Stimulated activated CD8-positive, alpha-beta memory T cell treated with anti-CD3 and anti-CD28 coated beads, Interleukin-7, amount 100 ng/mL, for 48 hours (primary cell): ENCODE measurements at places on chromosomes 7 and 10.

DNA sequence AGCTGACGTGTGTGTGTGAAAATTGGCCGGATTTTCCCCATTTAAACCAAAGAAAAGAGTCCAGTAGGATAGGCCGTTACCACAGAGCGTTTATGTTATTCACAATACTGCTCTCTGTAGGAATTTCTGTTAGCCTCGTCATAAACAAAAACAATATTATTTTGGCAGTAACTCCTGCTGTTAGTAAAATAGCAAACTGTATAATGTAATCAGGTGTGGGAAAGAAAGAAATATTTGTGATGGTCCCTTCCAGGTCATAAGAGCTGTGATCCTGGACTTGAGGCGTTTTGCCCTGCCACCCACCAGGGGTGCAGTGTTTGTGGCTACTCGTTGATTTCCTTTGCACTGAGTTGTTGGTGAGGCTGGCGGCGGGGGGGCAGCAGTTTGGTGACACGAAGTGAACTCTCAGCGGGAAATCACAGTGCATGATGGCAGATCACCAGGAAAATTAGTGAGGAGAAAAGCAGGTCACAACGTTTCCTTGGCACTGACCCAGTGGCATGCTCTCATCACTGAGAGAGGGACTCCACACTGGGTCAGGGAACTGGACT is 2.8 kb downstream of the EEPD1 start:
- DNase-seq, result no peak

- DNase-seq, result no peak
These were observed 110.1 kb upstream of the KLF6 start for GRCh38 chr10:3895045-3895631.

DNA sequence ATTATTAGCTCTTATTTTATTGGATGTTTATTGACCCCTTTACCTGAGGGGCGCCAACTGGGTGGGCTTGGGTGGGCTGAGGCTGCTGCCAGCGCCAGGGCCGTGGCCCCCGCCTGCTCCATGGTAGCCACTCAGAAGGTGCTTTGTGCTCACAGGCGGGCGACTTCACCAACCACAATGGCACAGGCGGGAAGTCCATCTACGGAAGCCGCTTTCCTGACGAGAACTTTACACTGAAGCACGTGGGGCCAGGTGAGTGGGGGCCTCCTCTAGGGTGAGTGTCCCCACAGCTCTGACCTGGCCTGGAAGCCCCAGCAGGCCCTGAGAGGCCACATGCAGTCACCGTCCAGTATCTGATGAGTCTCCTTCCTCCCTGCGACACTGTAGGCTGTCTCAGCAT is 4.1 kb downstream of the PPIF start:
- no peak for DNase-seq

DNA sequence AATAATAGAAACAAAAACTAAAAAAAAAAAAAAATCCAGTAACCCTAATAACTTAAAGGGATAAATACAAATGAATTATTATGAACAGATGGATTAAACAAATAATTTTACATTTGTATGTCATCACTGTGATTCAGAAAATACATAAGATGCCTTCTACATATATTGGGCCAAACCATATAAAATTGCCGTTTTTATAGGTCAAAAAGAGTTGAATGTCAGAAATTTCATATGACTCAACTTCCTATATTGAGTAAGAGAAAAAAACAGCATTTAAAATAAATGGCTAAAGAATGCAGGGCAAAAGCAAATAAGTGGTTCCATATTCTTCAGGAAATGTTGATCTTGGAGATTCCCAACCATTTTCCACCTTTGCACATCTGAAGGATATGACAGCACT is 9.4 kb downstream of the SLC35B4 start:
- DNase-seq, result no peak

GRCh38 chr10:120385992-120386391 is 71.0 kb upstream of the PLPP4 start:
- DNase-seq, result no peak

DNA sequence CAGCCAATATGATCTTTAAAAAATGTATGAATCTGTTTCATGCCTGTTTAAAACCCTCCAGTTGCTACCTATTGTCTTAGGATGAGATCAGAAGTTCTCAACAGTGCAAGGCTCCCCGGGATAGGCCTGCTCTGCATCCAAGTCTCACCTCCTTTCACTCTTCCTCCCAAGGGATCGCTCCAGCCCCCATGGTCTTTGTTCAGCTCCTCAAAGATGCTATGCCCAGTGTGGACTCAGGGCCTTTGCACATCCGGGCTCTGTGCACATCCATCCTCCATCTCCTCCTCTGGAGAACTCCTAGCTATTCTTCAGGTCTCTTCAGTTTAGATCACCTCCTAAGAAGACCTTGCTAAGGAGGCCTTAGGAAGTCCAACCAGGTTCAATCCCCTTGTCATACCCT is 82.7 kb upstream of the LEP start:
- DNase-seq, result no peak

DNA sequence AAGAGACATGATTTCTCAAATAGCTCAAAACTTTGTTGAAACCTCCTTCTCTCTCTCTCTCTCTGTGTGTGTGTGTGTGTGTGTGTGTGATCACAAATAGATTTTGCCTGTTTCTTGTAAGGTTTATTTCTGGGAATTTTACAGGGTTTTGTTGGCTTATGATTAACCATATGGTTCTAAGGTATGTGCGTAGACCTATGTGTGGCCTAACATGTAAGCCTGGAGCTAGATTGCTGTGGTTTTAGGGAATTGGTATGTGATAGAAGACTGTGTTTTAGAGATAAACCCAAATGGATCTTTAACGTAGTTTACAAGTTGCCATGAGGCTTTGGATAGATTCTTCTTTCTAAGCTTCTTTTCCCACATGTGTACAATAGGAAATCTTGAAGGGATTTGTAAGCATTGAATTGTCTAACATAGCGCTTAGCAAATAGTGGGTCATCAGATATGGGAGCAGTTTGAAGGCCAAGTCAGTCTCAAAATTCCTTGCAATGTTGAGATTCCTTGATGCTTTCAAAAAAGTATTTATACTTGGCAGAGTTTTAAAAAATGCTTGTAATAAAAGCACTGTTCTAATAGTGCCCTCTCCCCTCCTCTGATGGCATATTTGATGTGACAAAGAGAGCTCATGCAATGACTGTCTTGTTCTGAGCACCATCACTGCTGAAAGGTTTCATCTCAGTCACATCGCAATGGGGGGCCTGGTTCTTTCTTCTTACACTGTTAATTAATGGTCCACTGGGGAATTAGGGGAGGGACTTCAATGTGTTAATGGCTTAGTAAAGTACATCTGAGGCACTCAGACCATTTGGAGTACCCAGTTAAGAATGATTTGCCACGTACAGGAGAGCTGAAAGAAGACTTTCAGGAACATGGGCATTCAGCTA is 118.2 kb downstream of the SNX10 start:
- DNase-seq, result no peak

- DNase-seq, result no peak
These were observed 31.0 kb upstream of the EGFR start for GRCh38 chr7:54987772-54988171.

- DNase-seq, result no peak
These were observed 440.1 kb downstream of the KCNMA1 start for GRCh38 chr10:77197544-77197943.

- no peak for DNase-seq
These were observed 541 bp downstream of the ELMO1 start for GRCh38 chr7:37448011-37448635.
